ENCODE measurements at places on chromosomes 16 and 17. TPM values are rescaled to one million over a fixed set of nuclear protein-coding genes. Genes with fewer than 3 reads are reported as not detected.

The DNAH17 gene
- under 0.01 TPM for total RNA-seq

DNA sequence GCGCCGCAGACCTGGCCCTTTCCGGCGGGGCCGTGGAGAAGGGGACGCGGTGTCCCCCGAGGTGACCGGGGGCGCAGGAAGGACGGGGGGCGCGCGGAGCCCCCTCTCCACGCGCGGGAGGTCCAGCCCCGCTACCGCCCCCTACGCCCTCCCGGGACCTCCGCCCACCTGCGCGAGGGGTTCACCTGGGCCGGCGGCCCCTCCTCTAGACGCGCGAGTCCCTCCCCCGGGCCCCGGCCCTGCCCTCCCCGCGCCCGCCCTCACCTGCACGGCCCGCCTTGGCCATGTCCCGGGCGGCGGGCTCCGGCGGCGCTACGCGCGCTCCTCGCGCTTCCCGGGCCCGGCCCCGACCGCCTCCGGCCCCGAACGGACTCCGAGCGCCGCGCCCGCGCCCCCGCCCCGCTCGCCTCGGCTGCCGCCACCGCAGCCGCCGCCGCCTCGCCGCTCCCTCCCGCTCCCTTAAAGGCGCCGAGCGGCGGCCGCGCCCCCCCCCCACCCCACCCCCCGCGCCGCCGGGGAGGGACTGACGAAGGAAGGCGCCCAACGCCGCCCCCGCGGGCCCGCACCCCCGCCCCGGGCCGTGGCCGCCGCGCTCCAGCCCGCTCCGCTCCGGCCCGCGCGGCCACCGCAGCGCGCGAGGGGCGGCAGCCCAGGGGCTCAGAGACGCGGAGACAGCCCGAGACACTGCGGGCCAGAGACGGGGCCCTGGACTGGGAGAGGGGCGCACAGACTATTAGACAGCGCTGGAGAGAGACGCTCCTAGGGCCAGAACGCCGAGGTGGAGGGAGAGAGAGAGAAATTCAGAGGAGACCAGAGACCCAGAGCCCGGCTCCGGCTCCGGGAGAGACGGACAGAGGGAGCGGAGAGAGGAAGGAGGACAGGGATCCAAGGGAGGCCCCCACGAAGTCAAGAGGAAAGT is at the start of gene PITPNM3:
Gene PITPNM3, minus strand, starts transcription at position 435 of the 919 bp plus-strand sequence. Its CDS starts 149 bp downstream, at position 286.
- peaks cover 13% of the 10 kb centered on the region for H3K4me1 ChIP-seq
- peak within 1 kb of the TSS; percentile 73 for H3K4me3 ChIP-seq
- peaks cover 10% of the 10 kb centered on the region for H3K27me3 ChIP-seq
- no peaks in the 10 kb centered on the region for H3K36me3 ChIP-seq
- no peak within 1 kb of the TSS for H3K27ac ChIP-seq

- H3K4me1 ChIP-seq = peaks cover 3% of the 10 kb centered on the region
- peaks cover 15% of the 10 kb centered on the region for H3K36me3 ChIP-seq
- peak; percentile 46 for DNase-seq
- H3K4me3 ChIP-seq = no peak overlapping the region
- no peak overlapping the region for H3K27ac ChIP-seq
- no peaks in the 10 kb centered on the region for H3K27me3 ChIP-seq
Observed at GRCh38 chr16:407253-407652, 5.6 kb downstream of the DECR2 start.

DNA sequence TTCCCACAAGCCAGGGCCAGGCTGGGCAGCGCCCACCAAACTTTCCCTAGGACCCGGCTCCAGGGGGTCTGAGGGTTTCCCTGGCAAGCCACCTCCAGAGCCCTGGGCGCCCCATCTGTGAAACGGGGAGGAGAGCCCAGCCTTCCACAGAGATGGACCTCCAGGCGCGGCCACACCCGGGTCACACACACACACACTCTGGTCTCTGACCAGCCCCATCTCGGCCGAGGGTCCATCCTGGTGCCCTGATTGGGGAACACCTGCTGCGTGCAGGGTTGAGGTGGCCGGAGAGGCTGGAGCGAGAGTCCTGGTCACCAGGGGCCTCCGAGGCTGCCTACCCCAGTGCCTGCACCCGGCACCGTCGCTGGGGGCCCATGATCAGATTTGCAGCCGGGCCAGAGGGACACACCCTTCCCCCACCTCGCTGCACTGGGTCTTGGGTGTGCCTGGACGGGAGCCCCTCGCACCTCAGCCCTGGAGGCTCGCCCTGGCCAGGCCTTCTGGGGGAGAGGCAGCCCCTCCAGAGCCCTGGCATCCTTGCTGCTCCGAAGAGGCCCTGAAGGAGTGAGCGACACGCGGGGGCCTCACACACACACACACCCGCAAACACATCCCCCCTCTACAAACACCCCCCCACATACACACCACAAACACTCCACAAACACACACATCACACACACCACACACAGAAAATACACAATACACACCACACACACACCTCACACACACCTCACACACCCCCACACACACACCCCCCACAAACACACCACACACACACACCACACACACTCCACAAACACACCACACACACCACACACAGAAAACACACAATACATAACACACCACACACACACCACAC is 29.7 kb downstream of the SLC25A10 start:
- peaks cover 10% of the 10 kb centered on the region for H3K27me3 ChIP-seq
- no peak overlapping the region for H3K27ac ChIP-seq
- peak; percentile 74 for DNase-seq
- no peaks in the 10 kb centered on the region for H3K36me3 ChIP-seq
- H3K4me1 ChIP-seq = no peaks in the 10 kb centered on the region
- no peak overlapping the region for H3K4me3 ChIP-seq

The KRT27 gene
- total RNA-seq = not detected

The HSPB9 gene
- total RNA-seq = not detected

The TRAP1 gene
- total RNA-seq = 46.9 TPM

All from osteoblast (primary cell).